ENCODE measurements at places on chromosomes 12 and 14.

DNA sequence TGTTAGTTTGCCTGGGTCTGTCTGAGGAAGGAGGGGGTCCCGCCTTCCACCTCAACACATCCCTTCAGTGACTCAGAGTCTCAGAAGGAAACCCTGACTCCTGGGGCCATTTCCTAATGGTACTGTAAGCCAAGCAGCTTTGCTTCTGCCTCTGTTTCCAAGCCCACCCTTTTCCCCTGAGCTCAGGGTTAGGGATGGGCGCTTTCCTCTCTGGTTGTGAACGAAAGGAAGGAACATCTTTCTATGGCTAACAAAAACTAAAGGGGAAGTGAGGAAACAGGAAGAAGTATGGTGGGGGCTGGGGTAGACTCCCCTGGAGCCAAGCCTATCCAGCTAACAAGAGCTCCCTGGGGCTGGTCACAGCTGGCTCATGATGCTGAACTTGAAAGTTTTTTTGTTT is 11.6 kb upstream of the UNC119B start:
- no peak for DNase-seq

GRCh38 chr12:127304751-127305725 is 961.9 kb upstream of the TMEM132C start:
- DNase-seq, result no peak

DNA sequence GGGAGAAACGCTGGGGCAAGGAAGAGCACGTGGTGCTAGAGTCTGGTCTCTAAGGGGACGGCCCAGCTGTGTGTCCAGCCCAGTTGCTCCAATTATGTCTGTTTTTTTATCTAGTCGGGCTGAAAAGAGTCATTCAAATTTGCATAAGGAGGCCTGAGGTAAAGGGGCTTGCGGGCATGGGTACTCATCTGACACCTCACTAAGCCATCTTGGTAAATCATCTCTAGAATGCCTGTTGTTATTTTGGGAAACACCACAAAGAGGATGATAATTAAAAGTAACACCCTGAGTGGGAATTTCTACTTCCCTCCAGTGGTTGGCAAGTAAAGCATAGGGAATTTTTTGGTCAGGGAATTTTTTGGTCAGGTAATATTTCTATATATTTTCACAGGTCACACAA is 196.1 kb upstream of the ALG10B start:
- no peak for DNase-seq

DNA sequence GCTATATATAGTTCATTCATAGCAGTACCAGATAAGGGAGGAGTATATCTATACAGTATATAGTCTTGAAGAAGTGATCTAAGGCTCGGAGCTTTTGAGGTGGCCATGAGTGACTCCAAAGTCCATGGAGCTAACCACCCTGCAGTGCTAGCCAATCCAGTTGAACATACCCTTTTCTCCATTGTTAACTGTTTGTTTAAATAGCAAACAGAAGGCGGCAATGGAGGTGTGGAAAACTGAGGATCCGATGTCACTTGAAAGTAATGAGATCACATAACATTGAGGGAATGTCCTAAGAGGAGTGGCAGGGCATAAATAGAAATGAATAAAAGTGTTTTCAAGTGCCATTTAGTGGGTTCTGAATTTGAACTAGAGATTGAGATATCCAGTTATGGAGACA is 12.4 kb upstream of the SNAPC1 start:
- DNase-seq, result no peak

DNA sequence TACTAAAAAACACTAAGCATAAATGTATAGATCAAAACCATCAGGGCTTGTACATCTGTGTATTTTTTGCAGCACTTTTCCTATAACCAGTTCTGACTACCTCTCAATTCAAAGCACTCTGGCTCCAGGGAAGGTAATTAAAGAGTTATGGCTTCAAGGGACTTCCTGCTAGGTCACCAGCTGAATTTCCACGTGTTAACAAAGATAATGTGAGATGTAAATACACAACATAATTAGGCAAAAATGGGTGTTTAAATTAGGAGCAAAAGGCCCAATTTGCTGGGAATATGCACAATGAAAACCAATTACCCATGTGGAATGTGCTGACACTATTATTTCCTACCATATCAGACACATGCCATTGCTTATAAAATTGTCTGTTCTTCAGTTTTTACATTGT is 513.4 kb upstream of the FLRT2 start:
- DNase-seq, result no peak
